RPMI7951 (cell line): ENCODE measurements at places on chromosomes 5 and 9. TPM values are rescaled to one million over a fixed set of nuclear protein-coding genes. Genes with fewer than 3 reads are reported as not detected.

DNA sequence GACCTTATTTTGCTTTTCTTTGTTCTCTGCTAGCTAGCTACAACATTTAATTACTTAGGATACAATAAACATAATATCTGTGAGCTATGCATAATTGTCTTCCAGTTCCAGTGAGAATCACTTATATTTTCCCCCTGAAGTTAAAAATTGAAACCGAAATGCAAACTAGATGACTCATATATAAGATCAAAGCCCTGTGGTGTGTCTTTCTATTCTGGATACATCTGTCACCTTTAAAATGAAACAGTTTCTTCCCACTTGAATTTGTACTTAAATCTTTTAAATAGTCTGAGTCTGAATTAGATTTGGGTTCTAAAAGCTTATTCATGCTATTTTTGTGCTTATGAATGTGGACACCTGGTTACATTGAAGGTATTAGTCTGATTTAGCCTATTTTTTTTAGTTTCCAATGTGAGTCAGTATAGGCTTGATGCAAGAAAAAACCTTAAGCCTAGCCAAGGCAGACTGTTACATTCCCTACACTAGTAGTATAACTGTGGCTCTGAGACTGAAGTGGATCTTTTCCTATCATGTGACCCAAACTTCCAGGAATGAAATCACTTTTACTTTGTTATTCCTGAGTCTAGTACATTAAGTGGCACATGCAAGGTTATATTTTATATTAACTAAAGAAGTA lies 703.5 kb upstream of the RGMB start:
- peak; percentile 33 for DNase-seq

- DNase-seq, result peak; percentile 60
Measured at GRCh38 chr9:121551985-121552753, 52.5 kb upstream of the GGTA1 start.

GRCh38 chr9:127540664-127541041 lies 71.4 kb upstream of the STXBP1 start:
- peak; percentile 61 for DNase-seq

- DNase-seq, result peak; percentile 27
Measured at GRCh38 chr9:113355040-113355596, 5.8 kb downstream of the BSPRY start.

GRCh38 chr5:178544166-178544834 lies 45.9 kb downstream of the COL23A1 start:
- no peak for DNase-seq

The SPINK13 gene
- not detected in 2 replicates for total RNA-seq

The PROB1 gene
- total RNA-seq, result 0.10 and 0.12 TPM in 2 replicates

The NIPAL4 gene
- total RNA-seq, result 0.10 and 0.48 TPM in 2 replicates
